ENCODE measurements at places on chromosomes 11 and 22. TPM values are rescaled to one million over a fixed set of nuclear protein-coding genes. Genes with fewer than 3 reads are reported as not detected.

Gene GTPBP1
- 95.4 TPM for total RNA-seq

DNA sequence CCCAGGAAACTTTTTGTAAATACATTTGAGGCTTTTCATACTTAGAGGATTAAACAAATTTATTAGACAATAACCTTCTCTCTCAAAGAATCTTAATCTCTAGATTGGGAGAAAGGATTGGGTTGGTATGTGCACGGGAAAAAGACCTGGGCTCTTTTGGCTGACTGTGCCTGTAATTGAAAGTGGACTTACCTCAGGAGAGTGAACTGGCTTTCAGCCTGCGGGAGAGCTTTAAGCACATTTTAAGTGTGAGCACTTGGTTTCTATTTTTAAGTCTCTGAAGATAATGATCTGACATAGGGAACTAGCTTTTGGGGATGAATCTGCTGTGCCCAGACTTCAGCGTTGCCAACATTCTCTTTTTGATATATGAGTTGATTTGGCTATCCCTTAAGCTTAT lies 35.8 kb downstream of the UVRAG start:
- no peak for DNase-seq

DNA sequence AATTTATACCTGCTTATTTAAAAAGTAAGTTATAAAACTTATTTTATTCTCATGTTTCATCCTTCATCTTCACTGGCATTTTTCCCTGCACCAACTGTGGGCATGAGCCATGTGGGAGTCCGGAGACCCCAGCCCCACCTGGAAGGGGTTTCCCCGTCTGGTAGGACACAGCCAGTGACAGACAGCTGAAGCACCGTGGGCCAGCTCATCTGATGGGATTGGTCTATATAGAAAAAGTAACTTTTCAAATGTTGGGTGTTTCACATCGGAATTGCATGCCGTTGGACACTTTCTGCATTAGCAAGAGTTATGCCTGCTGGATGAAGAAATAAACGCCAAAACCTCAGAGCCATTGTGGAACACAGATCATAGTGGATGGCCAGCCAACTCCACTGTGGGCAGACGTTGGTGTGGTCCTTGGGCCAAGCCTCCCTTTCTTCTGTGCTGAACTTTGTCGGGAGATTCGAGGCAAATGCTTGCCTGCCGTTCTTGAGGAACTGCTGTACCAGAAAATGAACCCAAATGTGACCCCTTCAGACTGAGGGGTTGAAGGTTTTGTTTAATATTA lies 1329.3 kb downstream of the TBC1D22A start:
- DNase-seq: no peak

GRCh38 chr11:120170741-120171261 lies 32.9 kb upstream of the TRIM29 start:
- DNase-seq: no peak

Gene CDC42EP2
- total RNA-seq: not detected

DNA sequence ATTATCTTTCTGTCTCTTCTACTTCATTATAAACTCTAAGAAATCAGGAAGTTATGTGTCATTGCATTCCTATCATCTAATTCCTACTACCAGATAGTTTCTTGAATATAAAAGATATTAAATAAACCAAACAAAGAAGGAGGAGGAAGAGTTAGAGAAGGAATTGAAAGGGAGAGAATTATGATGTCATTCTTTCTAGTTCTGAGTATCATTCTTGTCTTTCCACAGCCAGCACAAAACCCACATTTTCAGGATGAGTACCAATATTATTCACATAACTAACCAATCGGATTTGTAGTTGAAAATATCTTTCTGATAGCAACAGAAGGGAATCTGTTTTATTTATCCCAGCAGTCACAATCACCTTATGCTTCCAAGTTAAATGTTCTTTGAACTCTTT lies 13.3 kb downstream of the MS4A13 start:
- no peak for DNase-seq

Gene RIN1
- 1.6 TPM for total RNA-seq

Gene C22orf23
- not detected for total RNA-seq

All from activated CD4-positive, alpha-beta memory T cell treated with anti-CD3 and anti-CD28 coated beads for 36 hours (primary cell).